ENCODE measurements at places on chromosomes 11 and 22.
A peak's percentile ranks its signal among the peaks of the same experiment; 100 is the strongest.

DNA sequence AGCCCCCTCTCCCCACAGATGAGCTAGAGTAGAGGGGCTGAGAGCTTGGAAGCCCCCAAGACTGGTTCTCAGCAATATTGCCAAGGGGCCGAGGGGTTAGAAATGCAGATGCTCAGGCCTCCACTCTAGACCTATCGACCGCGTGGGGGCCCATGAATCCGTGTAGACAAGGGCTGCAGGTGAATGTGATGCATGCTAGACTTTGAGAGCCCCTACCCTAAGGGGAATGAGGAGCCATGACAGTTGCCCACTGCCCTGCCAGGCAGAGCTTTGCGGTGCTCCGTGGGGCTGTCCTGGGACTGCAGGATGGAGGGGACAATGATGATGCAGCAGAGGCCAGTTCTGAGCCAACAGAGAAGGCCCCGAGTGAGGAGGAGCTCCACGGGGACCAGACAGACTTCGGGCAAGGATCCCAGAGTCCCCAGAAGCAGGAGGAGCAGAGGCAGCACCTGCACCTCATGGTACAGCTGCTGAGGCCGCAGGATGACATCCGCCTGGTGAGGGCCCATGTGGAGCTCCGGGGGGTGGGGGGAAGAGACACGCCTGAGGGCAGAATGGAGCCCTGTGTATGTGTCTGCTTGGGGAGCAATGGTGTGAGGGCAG is 1.3 kb downstream of the SSH3 start:
- DNase-seq = no peak

DNA sequence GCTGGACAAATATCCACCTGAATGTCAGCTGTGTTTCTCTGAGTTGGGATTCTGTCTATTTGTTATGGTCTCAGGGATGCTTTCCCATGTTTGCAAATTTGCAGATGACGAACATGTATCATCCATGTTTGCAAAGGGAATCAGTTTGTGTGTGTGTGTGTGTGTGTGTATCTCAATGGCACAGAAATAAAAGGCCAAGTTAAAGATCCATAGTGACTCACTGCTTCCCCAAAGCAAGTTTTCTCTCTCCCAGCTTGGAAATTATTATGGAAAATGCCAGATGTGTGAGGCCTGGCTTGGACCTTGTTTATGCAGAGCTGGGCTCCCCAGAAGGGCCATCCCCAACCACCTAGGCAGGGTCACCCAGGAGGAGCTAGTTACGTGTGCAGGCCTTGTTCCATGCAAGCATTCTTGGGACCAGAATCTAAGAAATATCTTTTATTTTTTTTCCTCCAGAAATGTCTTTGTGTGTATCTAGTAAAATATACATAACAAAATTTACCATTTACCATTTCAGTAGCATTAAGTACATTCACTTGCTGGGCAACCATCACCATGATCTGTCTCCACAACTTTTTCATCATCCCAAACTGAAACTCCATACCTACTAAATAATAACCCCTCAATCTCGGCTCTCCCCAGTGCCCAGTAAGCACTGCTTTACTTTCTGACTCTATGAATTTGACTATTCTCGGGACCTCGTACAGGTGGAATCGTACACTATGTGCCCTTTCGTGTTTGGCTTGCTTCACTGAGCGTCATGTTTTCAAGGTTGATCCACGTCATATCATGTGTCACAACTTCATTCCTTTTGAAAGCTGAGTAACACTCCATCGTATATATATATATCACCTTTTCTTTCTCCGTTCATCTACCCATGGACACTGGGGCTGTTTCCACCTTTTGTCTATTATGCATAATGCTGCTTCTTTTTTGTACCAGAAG is 56.6 kb upstream of the WNT7B start:
- DNase-seq = no peak

DNA sequence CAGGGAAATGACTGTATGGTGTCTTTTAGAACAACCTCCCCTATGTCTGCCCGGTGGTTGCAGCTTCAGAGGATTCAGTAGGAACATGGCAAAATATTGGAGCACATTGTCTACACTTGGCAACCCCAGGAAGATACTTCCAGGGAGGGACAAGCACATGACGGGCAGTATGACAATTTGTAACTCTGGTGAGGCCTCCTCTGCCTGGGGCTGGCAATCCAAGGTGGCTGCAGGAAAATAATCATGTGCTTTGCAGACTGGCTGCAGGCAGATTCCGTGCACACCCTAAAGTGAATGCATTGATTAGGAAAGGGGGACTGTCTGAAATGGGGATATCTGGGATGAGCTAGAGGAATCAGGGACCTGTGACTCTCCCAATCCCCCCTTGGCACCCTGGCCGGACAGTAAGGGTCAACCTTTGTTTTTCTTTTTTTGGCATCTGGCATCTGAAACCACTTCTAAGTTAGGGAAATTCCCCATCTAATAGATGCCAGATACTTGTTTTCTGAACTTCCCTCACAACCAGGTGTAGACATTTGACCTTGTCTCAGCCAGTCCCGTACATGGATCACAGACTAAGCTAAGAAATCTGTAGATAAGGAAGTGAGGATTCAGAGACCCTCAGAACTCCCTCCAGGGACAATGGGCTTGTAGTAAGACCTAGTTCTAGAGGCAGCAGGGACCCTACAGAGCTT is 10.5 kb upstream of the PHOX2A start:
- no peak for DNase-seq

DNA sequence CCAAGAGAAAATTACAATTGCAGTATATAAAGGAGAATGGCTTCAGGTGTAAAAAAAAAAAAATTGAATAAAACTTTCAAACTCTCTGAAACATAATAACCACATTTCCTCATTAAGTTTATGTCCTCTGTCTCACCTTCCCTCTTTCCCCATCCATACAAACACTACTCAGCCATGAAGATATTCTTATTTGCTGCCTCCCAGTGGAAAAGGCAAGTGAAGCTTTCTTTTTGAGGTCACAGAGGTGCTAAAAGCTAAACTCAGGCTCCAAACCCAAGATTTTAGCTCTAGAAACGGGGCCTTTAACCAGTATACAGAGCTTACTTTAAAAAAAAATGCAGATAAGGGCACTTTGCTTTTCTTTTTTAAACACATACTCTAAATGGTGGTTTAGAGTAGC is 1568.5 kb downstream of the FAM181B start:
- DNase-seq = no peak

- no peak for DNase-seq
Observed at GRCh38 chr11:88569342-88569741, 231.8 kb upstream of the CTSC start.

- peak; percentile 19 for DNase-seq
Observed at GRCh38 chr11:125123947-125124617, 12.7 kb upstream of the TMEM218 start.

DNA sequence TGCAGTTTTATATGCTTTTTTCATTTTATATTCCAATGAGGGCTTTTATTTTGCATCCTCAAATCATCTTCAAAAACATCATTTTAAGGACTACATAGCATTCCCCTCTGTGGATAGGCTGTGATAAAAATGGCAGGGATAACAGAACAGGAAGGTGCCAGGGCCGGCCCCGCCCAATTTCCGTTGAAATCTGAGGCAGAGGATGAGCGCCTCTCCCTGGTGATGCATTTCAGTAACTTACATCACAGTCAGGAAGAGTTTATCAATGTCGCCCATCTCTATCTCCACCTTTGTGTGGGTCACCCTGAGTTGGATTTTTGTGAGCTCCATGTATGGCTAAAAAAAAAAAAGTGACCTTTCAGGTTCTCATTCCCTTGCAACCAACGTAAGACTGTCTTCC is 201.6 kb downstream of the DSCAML1 start:
- DNase-seq = no peak

- no peak for DNase-seq
Observed at GRCh38 chr11:132314911-132315455, 944.6 kb downstream of the NTM start.

DNA sequence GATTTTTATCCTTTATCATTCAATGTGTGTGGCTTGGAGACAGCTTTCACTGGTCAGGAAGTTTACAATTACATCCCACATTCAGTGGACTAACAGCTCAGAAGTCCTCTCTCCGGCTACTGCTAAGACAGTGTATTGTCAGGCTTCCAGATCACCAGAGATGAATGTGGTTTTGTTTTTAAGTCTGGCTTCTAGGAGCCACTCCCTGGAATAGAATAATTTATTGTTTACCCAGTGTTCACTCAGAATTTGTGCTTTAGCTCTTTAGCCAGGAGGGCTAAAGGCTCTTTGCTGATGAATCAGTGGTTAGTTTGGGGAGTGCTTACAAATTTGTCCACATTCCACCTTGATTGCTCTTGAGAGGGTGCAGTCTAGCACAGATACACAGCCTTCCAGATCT is 26.5 kb downstream of the TRIM77 start:
- DNase-seq = no peak

GRCh38 chr11:132686886-132687285 is 845.4 kb downstream of the OPCML start:
- no peak for DNase-seq

GRCh38 chr11:120814531-120815318 is 209.2 kb upstream of the TBCEL start:
- no peak for DNase-seq

- no peak for DNase-seq
Observed at GRCh38 chr11:113448316-113448677, 26.9 kb downstream of the DRD2 start.

- DNase-seq = no peak
Observed at GRCh38 chr11:34825315-34825669, 90.9 kb downstream of the APIP start.

GRCh38 chr22:29674121-29674520 is 45.7 kb upstream of the CABP7 start:
- DNase-seq = no peak

- no peak for DNase-seq
Observed at GRCh38 chr11:92955860-92956259, 13.6 kb upstream of the MTNR1B start.

DNA sequence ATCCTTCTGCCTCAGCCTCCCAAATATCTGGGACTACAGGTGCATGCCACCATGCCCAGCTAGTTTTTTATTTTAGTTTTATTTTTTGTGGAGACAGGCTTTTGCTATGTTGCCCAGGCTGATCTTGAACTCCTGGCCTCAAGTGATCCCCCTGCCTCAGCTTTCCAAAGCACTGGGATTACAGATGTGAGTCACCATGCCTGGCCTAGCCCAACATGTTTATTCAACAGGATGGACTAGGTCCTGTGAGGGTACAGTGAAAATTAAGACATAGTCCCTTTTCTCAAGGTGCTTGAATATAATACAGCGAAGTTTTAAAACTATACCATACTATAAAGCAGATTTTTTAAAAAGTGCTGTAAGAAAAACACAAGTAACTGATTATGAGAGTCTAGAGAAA is 45.2 kb upstream of the EED start:
- no peak for DNase-seq

DNA sequence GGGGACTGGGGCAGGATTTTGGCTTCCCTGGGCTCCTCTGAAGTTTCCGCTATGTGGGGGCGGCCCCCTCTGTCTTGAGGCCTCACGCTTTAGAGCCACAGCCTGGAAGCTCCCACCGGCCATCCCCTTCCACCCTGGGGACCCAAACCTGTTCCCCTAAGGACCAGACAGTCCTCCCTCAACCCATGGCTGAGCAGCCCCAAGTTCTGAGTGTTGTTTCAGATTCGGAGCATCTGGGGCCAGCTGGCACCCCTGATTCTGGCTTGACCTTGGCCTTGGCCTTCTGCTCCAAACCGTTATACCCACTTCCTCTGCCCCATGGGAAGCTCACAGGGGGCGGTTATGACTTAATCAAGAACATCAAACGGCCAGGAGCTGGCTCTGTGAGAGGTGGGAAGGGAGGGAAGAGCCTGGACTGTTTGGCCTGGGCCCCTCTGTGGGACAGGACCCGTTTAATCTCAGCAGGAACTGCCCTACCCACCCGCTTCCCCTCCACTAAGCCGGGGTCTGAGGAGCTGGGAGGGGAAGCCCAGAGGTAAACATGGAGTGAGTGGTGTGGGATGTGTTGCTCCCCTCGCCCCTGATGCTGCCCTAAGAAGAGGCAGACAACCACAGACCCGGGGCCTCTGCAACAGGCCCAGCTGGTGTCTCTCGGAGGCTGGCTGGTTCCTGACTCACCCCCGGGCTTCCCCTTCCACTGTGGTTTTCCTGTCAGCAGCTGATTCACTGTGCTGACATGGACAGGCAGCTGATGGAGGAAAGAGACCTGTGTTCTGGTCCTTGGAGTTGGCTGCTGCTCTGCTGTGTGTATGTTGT is 3.4 kb downstream of the CD82 start:
- peak; percentile 69 for DNase-seq

- no peak for DNase-seq
Observed at GRCh38 chr11:119608781-119609180, 120.2 kb downstream of the NECTIN1 start.

DNA sequence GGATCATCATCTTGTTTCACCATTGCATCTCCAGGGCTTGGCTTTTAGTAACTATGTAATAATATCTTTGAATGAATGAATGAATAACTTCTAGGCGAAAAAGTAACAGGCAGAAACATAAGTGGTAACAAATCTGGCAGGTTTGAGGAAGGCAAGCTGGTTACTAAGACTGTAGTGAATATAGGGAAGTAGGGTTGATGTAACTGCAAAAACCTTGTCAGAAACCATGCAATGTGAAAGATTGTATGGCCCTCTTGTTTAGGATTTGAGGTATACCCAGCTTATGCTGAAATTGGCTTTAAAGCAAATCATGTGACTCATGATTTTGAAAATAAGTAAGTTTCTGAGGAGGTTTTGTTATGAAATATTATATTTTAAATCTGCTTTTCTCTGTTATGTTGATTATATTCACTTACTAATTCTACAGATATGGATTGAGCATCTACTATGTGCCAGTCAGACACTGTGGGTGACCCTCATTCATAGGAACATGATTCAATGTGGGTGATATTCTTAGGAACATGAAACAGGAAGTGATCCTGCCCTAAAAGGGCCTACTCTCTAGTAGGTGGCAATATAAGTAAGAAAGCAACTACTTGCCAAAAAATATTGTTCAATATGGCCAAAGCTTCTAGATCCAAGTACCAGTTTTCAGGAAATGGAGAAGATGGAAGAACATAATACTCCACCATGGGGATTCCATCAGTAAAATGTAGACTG is 115.5 kb upstream of the CCDC90B start:
- no peak for DNase-seq

GRCh38 chr11:114271316-114271715 is 24.9 kb upstream of the NNMT start:
- no peak for DNase-seq

GRCh38 chr11:132202621-132203020 is 832.2 kb downstream of the NTM start:
- no peak for DNase-seq

GRCh38 chr11:78223320-78223954 is 34.7 kb downstream of the USP35 start:
- DNase-seq = peak; percentile 47

- DNase-seq = no peak
Observed at GRCh38 chr11:43907028-43907975, 26.7 kb downstream of the ALKBH3 start.

Measured in GM12892 (cell line).